ENCODE measurements at places on chromosomes 1 and 21.

- H3K36me3 ChIP-seq: no peaks in the 10 kb centered on the region
- H3K4me1 ChIP-seq: peaks cover 4% of the 10 kb centered on the region
- DNase-seq: no peak
- H3K4me3 ChIP-seq: no peak overlapping the region
Measured at GRCh38 chr1:205510308-205510950, 6.0 kb downstream of the CDK18 start.

- H3K4me3 ChIP-seq: no peak overlapping the region
- no peaks in the 10 kb centered on the region for H3K27me3 ChIP-seq
- no peak overlapping the region for H3K27ac ChIP-seq
- no peaks in the 10 kb centered on the region for H3K4me1 ChIP-seq
Measured at GRCh38 chr1:78171736-78172590, 126.2 kb downstream of the GIPC2 start.

- H3K4me3 ChIP-seq: no peak overlapping the region
- peaks cover 2% of the 10 kb centered on the region for H3K27me3 ChIP-seq
- peaks cover 15% of the 10 kb centered on the region for H3K36me3 ChIP-seq
- H3K4me1 ChIP-seq: peaks cover 59% of the 10 kb centered on the region
- H3K27ac ChIP-seq: no peak overlapping the region
Measured at GRCh38 chr1:41860214-41860613, 58.5 kb downstream of the HIVEP3 start.

DNA sequence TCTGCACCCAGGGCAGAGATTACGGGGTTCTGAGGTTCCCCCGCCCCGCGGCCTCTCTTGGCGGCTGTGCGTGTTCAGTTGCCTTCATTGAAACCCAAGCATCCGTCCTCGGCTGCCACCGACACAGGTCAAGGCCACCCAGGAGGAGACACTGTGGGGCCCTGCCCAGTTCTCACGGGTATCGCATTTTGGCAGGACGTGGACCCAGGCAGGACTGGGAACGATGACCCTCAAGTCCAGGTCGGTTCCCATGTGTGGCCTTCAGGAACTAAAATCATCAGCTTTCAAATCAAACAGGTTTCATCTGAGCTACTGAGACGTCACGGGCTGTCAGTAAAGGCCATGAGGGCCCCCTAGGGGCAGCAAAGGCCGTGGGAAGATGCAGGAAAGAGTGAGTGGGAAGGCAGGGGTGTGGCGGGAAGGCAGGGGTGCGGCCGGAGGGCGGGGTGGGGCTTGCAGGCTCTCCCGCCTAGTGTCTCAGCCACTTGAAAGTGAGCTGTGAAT, 7.0 kb upstream of the C1orf174 start:
- H3K36me3 ChIP-seq: no peaks in the 10 kb centered on the region
- no peak for DNase-seq
- H3K27me3 ChIP-seq: peaks cover 7% of the 10 kb centered on the region
- H3K4me3 ChIP-seq: no peak overlapping the region
- no peak overlapping the region for H3K27ac ChIP-seq

DNA sequence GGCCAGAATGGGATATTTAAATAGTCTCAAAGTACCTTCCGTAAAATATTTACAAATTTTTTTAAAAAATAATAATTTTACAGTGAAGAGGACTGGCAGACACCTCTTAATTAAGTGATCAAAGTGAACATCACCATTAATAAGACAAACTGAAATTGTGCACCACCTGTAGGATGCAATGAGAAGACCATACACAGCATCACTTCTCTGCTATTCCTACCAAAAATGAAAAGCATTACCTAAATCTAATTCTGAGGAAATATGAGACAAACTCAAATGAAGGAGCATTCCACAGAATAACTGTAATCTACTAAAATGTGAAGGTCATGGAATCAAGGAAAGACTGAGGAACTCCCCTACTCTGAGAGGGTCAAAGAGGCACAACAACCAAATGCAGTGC, 68.2 kb upstream of the PRDX6 start:
- H3K4me3 ChIP-seq: peak overlapping the region; percentile 67
- peak overlapping the region; percentile 83 for H3K27ac ChIP-seq
- H3K4me1 ChIP-seq: peaks cover 34% of the 10 kb centered on the region

GRCh38 chr1:33399375-33399774, 31.5 kb downstream of the PHC2 start:
- no peaks in the 10 kb centered on the region for H3K27me3 ChIP-seq
- peaks cover 4% of the 10 kb centered on the region for H3K4me1 ChIP-seq
- H3K36me3 ChIP-seq: no peaks in the 10 kb centered on the region
- H3K27ac ChIP-seq: no peak overlapping the region

DNA sequence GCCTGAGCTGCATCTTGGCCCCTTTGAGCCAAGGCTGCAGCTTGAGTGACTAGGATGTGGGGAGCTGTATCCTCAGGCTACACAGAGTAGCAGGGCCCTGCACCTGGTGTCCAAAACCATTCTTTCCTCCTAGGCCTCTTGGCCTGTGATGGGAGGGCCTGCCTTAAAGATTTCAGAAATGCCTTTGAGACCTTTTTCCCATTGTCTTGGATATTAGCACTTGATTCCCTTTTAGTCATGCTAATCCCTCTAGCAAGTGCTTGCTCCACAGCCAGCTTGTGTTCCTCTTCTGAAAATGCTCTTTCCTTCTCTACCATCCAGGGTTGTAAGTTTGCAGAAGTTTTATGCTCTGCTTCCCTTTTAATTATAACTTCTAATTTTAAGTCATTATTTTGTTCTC, 21.7 kb upstream of the KIRREL1 start:
- DNase-seq: no peak
- H3K4me1 ChIP-seq: peaks cover 6% of the 10 kb centered on the region
- H3K27ac ChIP-seq: no peak overlapping the region
- peaks cover 13% of the 10 kb centered on the region for H3K27me3 ChIP-seq

GRCh38 chr1:79215311-79215710, 208.8 kb upstream of the ADGRL4 start:
- H3K27me3 ChIP-seq: no peaks in the 10 kb centered on the region
- no peaks in the 10 kb centered on the region for H3K36me3 ChIP-seq
- H3K4me3 ChIP-seq: no peak overlapping the region
- no peak overlapping the region for H3K27ac ChIP-seq

DNA sequence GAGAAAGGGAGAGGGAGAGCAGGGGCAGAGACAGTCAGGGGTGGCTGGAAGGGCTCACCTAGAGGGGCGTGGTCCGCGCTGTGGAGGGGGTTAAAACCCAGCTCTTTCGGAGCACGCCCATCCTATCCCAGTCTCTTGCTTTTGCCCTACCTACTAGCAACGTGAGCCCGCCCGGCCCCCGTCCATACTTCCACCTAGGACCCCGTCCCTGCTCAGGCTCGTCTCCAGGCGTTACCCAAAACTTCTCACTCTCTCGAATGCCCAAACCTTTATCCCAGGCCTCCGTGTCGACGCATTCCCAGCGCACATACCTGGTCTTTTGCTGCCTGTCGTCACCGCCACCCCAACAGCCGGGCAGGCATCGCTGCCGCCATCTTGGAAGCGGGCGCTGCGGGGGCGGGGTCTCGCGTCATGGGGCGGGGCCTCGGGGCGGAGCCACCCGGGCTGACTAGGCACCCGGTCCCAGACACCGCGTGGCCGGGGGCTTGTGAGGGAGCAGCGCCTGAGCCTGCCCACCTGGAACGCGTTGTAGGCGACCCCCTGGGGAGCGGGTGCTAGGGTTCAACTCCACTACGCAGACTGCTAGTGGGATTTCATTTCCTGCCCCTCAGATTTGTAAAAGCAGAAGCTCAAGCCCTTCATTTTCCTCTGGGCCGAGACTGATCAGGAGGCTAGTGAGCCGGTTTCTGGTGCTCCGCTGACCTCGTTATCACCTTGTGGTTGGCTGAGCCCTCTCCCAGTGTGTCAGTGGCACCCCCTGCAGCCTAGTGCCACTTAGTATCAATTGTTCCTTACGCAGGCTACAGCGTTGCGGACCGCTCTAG, at the start of gene B4GALT3:
Gene B4GALT3, minus strand, starts transcription at position 396 of the 824 bp plus-strand sequence. CDS start 1,447 bp downstream, outside the sequence.
- DNase-seq: peak; percentile 91
- peak within 1 kb of the TSS; percentile 98 for H3K27ac ChIP-seq
- peaks cover 21% of the 10 kb centered on the region for H3K36me3 ChIP-seq
- H3K4me1 ChIP-seq: peaks cover 64% of the 10 kb centered on the region

- DNase-seq: peak; percentile 96
- H3K4me1 ChIP-seq: peaks cover 33% of the 10 kb centered on the region
- H3K36me3 ChIP-seq: peaks cover 5% of the 10 kb centered on the region
- peak overlapping the region; percentile 93 for H3K4me3 ChIP-seq
Measured at GRCh38 chr21:46425571-46425970, 33.1 kb upstream of the DIP2A start.

DNA sequence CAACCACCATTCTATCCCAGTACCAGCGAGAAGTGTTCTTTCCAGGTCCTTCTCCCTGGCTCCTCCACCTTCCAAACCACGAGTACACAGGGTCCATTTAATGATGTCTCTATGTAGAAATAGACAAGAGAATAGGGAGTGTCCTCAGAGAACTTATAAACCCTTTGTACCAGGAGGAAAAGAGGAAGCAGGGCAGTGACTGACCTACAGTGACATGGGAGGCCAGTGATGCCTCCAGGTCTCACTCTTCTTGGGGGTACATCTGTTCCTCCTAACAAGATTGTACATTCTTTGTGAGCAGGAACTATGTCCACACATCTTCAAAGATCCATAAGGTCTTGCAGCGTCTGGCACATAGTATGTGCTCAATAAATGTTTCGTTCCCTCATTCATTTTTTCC, 18.7 kb upstream of the FMOD start:
- peaks cover 7% of the 10 kb centered on the region for H3K27me3 ChIP-seq
- peaks cover 3% of the 10 kb centered on the region for H3K36me3 ChIP-seq
- no peak overlapping the region for H3K27ac ChIP-seq
- no peak overlapping the region for H3K4me3 ChIP-seq
- no peak for DNase-seq

- peak overlapping the region; percentile 80 for H3K27ac ChIP-seq
- H3K4me1 ChIP-seq: peaks cover 59% of the 10 kb centered on the region
- H3K4me3 ChIP-seq: peak overlapping the region; percentile 92
- DNase-seq: no peak
- peaks cover 12% of the 10 kb centered on the region for H3K27me3 ChIP-seq
- H3K36me3 ChIP-seq: no peaks in the 10 kb centered on the region
Measured at GRCh38 chr1:1776672-1777582, 1.3 kb downstream of the NADK start.

DNA sequence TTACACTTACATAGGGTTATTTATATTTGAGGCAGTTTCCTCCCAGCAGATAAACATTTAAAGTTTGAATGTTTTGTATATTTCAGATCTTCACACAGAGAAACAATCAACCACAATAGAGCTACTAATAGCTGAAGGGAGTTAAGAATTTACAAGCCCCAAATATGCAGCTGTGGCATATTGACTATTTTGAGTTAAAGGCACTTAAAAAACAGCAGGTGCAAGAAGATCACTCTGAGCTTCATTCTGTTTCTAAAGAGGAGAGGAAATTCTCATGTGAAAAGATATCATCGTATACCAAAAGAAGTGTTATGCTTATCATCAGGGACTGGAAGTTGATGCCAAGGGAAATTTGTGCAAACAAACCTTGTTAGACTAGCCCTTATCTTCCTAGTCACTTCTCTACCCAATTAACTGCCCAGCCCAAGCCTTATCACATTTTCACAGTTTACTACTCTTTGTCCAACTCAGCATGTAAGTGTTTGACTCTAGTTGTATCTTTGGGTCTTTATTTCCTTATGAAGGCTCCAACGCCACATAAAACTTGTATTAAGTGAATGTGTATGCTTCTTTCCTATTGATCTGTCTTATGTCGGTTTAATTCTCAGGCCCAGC, 66.3 kb upstream of the COG2 start:
- H3K27me3 ChIP-seq: peaks cover 7% of the 10 kb centered on the region
- H3K4me3 ChIP-seq: no peak overlapping the region
- no peak for DNase-seq
- H3K27ac ChIP-seq: no peak overlapping the region

DNA sequence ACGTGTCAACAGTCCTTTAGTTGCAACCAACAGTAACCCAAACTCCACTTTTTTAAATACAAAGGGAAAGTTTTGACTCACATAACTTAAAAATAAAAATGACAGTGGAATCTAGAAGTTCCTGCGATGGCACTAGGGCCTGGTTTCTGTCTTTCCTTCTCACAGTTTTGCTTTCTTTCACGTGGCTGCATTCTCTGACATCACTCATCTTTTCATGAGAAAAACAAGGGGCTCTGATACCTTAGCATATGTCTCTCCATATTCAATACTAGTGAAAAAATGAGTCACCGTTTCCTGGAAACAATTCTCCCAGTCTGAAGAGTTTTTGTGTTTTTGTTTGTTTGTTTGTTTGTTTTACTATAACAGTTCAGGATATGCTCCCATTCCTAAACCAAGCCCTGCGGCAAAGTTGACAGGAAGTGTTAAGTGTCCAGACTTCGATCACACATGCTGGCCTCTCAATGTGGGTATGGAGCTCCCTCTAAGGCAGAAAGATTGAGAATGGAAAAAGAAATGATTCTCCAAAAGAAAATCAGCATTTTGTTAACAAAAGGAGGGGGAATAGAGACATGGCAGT, 483.3 kb downstream of the TTLL7 start:
- no peaks in the 10 kb centered on the region for H3K4me1 ChIP-seq
- no peaks in the 10 kb centered on the region for H3K36me3 ChIP-seq
- no peak overlapping the region for H3K27ac ChIP-seq
- H3K27me3 ChIP-seq: no peaks in the 10 kb centered on the region
- no peak overlapping the region for H3K4me3 ChIP-seq
- DNase-seq: no peak

GRCh38 chr1:83716641-83717040, 282.3 kb downstream of the TTLL7 start:
- H3K27me3 ChIP-seq: peaks cover 2% of the 10 kb centered on the region
- no peak for DNase-seq
- H3K36me3 ChIP-seq: no peaks in the 10 kb centered on the region
- no peak overlapping the region for H3K4me3 ChIP-seq

GRCh38 chr1:227170361-227171166, 147.7 kb downstream of the CDC42BPA start:
- no peaks in the 10 kb centered on the region for H3K36me3 ChIP-seq
- H3K4me1 ChIP-seq: no peaks in the 10 kb centered on the region
- no peak overlapping the region for H3K4me3 ChIP-seq
- H3K27me3 ChIP-seq: peaks cover 6% of the 10 kb centered on the region
- no peak overlapping the region for H3K27ac ChIP-seq

DNA sequence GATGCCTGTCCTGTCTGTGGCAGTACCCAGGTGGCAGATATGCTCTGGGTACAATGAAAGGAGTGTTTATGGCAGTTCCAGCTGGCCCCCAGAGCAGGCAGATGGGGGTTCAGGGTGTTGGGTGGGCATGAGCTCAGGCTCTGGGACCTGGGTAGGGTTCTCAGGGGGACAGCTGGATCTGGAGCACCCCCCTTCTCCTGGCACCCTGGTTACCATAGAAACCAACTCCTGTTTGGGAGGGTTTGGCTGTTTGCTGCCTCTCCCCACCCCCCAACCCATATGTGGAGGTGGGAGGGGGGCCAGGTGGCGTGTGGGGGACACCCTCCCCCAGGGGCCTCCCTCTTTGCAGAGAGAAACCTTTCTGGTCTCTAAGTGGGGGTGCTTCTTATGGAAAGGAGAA, 7.1 kb downstream of the FOXO6 start:
- H3K4me1 ChIP-seq: peaks cover 11% of the 10 kb centered on the region
- H3K27ac ChIP-seq: no peak overlapping the region
- H3K4me3 ChIP-seq: no peak overlapping the region

GRCh38 chr1:26034504-26035202, 11.3 kb downstream of the SLC30A2 start:
- DNase-seq: no peak
- no peaks in the 10 kb centered on the region for H3K36me3 ChIP-seq
- peak overlapping the region; percentile 92 for H3K4me3 ChIP-seq
- H3K27ac ChIP-seq: no peak overlapping the region
- H3K27me3 ChIP-seq: peaks cover 8% of the 10 kb centered on the region
- peaks cover 8% of the 10 kb centered on the region for H3K4me1 ChIP-seq

- peaks cover 6% of the 10 kb centered on the region for H3K27me3 ChIP-seq
- H3K4me3 ChIP-seq: no peak overlapping the region
- H3K27ac ChIP-seq: no peak overlapping the region
- no peak for DNase-seq
- no peaks in the 10 kb centered on the region for H3K4me1 ChIP-seq
Measured at GRCh38 chr1:221981461-221981860, 239.6 kb upstream of the DUSP10 start.

All from immature natural killer cell (primary cell).